Cardiac muscle cell (in vitro differentiated cells and primary cell): ENCODE measurements at places on chromosomes 1 and 21. TPM values are rescaled to one million over a fixed set of nuclear protein-coding genes. Genes with fewer than 3 reads are reported as not detected.

DNA sequence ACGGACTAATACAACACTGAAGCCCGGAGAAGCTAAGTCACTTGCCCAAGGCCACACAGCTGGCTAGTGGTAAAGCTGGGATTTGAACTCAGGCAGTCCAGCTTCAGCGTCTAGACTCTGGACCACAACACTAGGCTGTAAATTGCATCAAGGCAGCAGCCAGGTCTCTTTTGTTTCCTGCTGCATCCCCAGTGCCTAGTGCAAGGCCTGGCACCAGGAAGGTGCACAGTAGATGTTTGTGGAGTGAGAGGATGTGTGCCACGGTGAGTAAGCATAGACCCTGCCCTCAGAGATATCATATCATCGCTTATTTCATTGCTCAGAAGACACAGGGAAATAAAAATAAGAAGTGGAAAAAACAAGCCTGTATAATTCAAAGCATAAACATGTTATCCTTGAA is 40.9 kb downstream of the IGSF21 start:
- DNase-seq = no peak

DNA sequence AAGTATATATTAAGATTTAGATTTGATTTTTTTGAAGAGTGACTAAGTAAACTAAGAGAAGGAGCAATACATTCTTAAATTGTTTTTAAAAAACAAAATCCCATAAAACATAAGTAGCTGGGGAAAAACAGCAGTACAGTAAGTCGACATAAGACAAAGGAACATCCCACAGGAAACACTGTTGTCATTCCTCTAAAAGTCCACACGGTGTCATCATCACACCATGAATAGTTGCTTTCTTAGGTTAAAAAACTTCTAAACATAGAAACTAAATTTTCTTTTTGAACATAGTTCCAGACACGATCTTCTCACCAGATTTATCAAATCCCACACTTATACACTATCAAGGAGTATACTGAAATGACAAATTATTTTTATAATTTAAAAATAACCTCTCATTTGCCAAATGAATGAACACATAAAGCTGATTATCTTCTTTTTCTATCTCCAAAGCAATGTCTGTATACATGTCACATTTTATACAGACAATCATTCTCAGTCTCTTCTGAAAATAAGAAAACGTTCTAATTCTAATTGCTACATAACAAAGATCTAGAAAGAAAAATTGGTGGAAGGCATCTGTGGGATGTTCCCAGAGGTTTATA is 15.8 kb downstream of the ODF2L start:
- DNase-seq = peak; percentile 90

GRCh38 chr21:45366476-45366875 is 38.5 kb upstream of the COL18A1 start:
- no peak for DNase-seq

TMPRSS15 gene
- not detected in 2 replicates for total RNA-seq

DNA sequence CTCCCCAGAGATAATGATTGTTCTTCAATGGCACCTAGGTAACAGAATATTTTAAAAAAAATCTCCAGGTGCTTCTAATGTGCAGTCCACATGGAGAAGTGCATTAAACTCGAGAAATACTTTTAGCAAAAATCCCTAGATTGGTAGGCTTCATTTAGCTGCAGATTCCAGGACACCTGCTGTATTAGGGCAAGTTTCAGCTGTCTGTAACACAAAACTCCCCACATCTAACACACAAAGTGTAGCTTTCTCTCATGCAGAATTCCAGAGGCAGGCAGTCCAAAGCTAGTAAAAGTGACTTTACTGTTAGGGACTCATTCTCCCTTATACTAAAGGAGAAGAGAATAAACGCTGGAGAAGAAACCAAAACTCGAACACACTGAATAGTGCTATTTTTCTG is 1414.3 kb upstream of the B3GALT2 start:
- no peak for DNase-seq

- no peak for DNase-seq
Measured at GRCh38 chr1:174364996-174365736, 82.6 kb upstream of the GPR52 start.

DNA sequence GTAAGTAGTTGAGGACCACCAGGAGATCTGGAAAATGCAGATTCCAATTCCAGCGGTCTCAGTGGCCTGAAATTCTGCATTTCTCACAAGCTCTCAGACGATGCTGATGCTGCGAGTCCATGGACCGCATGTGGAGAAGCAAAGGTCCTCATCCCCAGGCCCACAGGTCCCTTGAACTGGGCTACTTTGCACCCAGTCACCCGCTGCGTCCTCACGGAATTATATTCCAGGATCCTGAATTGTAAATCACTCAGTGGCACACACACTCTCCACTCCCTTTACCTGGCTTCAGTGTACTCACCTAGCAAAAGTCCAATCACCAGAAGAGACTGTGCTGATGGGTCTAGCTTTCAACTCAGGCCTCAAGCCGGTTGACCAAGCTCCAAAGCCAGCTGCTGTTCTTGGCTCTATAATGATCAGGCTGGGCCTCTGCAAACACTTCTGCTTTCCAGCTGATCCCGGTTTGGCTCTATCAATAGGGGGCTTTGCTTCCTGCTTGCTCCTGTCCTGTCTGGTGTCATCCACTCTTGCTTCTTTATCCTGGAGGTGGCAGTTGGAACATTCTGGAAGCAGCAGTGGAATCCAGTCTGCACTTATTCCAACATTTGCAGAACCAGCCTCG is 904 bp upstream of the RPL22 start:
- DNase-seq = no peak

EFNA3 gene
- 26.3 and 31.9 TPM in 2 replicates for total RNA-seq

- no peak for DNase-seq
Measured at GRCh38 chr1:46697053-46697452, 21.9 kb downstream of the EFCAB14 start.
